ENCODE measurements at places on chromosomes 1 and 21.

DNA sequence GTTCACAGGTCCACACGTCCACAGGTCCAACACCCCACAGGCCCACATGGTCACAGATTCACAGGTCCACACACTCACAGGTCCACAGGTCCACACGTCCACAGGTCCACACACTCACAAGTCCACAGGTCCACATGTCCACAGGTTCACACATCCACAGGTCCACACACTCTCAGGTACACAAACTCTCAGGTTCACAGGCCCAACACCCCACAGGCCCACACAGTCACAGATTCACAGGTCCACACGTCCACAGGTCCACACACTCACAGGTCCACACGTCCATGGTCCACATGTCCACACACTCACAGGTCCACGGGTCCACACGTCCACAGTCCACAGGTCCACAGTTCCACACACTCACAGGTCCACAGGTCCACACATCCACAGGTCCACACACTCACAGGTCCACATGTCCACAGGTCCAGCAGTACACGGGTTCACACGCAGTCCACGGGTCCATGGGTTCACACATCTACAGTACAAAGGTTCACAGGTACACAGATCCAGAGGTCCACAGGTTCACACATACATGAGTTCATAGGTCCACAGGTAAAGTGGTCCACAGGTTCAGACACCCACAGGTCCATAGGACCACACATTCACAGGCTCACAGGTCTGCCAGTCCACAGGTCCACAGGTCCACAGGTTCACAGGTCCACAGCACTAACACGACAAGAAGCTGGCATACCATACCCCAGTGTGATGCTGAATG, 39.3 kb upstream of the COL6A2 start:
- DNase-seq: no peak

DNA sequence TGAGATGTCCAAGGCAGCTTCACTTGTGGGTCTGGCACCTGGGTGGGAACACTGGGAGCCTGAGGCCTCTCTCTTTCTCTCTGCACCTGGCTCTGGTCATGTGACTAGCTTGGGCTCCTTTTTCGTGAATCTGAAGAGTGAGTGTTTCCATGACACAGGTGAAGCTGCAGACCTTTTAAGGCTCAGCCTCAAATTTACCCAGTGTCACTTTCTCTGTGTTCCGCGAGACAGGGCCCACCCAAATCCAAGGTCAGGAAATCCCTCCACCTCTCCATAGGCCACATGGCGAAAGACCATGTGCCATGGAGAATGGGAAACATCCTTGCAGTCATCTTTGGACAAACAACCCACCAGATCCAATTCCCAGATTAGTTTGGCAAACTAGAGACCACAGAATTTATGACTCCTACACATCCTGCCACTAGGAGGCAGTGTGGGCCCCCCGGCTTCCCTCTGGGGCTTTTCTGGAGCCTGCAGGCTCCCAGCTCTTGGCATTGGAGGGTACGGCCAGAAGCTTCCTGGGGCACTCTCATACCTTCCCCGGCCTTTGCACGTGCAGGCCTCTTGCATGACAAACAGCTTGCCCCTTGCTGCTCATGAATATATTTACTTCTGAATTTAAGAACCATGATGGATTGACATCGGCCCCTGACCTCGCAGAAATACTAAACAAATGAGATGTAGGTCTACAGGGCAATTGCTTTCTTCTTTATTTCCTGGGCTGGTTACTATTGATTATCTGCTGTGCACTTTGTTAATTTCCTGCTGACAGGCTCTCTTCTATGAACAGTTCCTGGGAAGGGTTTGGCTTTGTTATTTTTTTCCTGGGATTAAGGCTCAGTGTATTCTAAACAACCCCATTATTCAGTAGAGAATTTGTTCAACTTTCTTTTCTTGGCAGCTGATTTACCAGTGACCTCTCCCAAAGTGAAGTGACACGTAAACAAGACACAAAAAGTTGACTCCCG, 180.7 kb downstream of the KAZN start:
- no peak for DNase-seq

DNA sequence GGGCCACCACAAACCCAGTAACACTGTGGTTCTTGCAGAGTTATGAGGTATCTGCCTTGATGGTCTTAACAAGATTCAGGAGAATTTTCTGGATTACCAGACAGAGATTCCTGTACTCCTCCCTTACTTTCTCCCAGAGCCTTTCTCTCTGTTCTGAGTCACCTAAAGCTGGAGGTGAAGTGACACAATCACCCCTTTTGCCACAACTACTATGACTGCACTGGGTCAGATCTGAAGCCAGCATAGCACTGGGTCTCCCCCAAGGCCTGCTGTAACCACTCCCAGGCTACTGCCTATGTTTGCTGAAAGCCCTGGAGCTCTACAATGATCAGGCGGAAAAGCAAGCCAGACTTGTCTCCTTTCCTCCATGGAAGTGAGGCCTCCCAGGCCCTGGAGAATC, 156.7 kb upstream of the NEGR1 start:
- DNase-seq: no peak

GRCh38 chr1:84682047-84682446, 8.2 kb downstream of the SSX2IP start:
- no peak for DNase-seq

DNA sequence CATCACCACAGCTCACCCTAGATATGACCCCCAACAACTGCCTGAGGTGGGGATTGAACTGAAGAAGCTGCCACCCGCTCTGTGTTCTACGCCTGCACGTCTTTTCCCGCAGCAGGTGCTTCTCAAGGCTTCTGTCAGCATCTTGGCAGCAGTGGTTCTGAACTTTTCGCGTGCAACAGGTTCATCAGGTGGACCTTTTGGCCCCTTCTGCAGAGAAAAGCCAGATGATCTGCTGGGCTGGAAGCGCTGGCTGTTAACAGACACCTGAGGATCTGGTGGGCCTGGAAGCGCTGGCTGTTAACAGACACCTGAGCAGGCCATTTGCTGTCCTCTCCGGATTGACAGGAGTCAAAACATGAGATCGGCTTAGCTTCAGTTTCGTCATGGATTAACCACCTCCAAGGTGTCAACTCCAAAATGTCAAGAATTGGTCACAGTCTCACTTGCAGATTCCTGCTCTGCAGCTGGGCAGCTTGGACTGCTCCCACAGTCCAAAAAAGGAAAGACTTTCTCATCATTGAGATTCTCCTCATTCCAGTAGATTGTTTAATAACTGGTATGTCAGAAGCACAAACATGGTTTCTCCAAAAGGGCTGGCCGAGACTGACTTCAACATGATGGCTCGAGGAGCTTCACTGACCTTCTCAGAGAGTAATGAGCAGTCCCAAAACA, 4.7 kb downstream of the C1orf174 start:
- no peak for DNase-seq

- DNase-seq: no peak
Measured at GRCh38 chr1:56194701-56195300, 384.6 kb downstream of the PLPP3 start.

GRCh38 chr1:22344329-22344630, 107.4 kb upstream of the ZBTB40 start:
- no peak for DNase-seq

DNA sequence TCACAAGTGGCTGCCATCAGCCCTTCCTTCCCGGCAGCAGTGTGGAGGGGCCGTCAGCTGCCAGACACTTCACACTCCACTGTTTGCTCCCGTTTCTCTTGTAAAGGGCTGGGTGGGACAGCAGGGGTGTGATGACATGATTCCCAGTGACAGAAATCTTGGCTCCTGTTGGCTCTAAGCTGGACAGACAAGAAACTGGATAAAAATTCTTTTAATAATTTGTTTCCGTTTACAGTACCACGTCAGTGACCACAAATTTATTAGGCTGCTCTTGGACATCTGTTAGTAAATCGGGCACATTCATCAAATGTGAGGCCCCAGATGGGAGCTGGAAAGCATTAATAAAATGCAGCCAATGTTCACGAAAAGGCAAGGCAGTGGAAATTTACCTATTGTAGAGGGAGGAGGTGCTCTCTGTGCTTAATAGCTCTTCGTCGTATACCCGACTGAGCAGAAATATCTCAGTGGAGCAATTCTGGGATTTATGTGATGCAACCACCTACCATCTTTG, 353.7 kb upstream of the GREM2 start:
- no peak for DNase-seq

- peak; percentile 14 for DNase-seq
Measured at GRCh38 chr1:60697204-60697994, 385.0 kb upstream of the NFIA start.

DNA sequence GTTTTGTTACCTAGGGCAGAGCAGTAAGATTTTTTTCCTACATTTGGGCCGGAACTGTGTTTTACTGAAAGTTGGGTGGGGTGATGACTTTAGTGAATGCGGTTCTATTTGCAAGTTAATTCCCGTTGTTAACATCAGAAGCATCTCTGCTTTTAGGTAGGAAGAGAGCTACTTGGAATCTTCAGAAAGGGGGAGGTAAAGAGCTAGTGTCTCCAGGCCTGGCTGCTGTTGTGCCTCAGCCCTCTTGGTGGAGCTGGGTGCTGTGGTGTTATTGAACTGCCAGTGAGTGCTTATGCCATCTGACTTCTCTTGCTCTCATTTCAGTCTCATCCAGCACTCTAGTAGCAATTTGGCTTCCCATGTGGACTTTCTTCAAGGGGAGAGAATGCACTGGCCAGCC, 3.4 kb downstream of the KDM4A start:
- no peak for DNase-seq

DNA sequence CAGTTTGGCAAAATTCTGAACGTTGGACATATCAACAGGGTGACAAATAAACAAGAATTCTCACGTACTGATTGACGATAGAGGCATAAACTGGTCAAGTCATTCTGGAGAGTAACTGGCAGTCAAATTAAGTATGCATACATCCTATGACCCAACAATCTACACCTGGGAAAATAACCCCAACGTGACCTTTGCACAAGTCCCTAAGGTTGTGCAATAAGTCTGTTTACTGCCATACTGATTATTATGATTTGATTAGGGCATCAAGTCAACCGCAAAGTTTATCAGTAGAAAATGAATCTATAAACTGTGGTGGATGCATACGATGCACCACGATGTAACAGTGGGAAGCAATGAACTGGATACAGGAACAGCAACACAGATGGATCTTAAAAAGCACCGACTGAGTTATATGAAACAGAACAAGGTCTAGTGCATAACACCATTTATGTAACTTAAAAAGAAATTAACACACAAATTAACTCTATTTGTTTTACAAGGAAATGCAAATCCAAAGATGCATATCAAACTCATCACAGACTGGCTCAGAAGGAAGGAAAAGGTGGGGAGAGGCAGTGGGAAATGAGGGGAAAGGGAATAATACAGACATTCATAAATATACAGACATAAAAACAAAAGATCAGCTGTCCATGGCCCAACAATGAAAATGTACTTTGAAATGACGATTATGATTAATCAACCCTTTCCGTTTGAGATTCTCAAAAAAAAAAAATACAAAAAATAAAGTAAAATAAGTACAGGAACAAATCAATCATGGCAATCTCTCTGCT, 41.0 kb upstream of the SEC16B start:
- DNase-seq: no peak

GRCh38 chr1:71857862-71858261, 424.5 kb downstream of the NEGR1 start:
- DNase-seq: no peak

- DNase-seq: peak; percentile 57
Measured at GRCh38 chr1:50977575-50978143, 7.6 kb downstream of the CDKN2C start.

GRCh38 chr1:12714710-12715475, 1.0 kb upstream of the AADACL3 start:
- DNase-seq: no peak

- no peak for DNase-seq
Measured at GRCh38 chr1:227094249-227094966, 154.3 kb downstream of the COQ8A start.

GRCh38 chr1:107538502-107538901, 397.7 kb downstream of the NTNG1 start:
- DNase-seq: no peak

GRCh38 chr1:143736562-143736961, 235.2 kb downstream of the FAM72C start:
- DNase-seq: no peak

DNA sequence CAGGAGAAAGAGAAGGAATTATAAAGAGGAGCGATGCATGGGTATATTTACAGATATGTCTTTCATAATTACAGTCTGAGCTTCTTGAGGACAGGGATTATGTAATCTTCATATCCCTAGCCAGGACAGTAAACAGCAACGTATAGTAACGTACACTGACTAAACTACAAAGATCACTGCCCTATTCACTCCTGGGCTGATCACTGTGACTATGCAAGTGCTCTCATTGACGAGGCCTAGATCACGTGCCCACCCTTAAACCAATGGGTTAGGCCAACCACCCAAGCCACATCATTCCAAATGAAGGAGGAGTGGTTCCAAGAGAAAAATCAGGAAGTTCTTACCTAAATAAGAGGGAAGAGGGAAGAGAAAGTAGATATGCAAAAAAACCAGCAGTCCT, 18.5 kb downstream of the PIK3R3 start:
- DNase-seq: no peak

GRCh38 chr1:149979972-149980540, 30.5 kb downstream of the OTUD7B start:
- DNase-seq: no peak

DNA sequence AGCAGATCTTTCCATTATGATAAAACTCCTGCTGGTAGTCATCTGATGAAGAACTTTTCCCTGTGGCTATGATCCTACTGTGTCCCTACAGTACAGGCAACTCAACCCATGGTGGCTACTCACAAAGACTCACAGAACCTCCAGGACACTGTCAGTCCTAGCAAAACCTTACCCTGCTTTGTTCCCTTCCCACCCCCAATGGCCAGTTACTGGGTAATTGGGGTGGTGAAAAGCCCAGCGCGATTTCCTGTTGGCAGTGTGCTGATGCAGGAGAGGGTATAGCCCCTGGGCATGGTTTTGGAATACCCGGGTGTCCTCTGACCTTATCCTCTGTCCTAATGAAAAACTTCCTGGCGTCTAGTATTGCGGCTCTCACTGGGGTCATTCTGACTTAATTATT, 533 bp upstream of the RGL1 start:
- DNase-seq: peak; percentile 53

GRCh38 chr1:229887043-229887822, 179.8 kb upstream of the GALNT2 start:
- no peak for DNase-seq

DNA sequence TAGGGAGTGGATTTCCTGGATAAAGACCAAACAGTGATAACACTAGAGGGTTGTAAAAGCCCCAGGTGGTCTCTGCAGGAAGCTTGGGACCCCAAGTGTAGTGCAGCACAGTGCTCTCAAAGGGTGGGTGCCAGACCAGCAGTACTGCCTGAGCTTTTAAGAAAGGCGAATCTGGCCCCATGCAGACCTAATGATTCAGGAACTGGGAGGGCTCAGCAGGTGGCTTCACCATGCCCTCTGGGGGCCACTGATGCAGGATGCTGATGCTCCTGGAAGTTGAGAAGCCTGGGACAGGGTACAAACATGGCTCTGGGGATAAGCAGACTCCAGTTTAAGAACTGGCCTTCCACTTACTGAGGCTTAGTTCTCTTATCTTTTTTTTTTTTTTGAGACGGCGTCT, 29.1 kb upstream of the NEK2 start:
- DNase-seq: peak; percentile 67
